Epithelial cell of proximal tubule (primary cell): ENCODE measurements at places on chromosomes 2 and 18.

DNA sequence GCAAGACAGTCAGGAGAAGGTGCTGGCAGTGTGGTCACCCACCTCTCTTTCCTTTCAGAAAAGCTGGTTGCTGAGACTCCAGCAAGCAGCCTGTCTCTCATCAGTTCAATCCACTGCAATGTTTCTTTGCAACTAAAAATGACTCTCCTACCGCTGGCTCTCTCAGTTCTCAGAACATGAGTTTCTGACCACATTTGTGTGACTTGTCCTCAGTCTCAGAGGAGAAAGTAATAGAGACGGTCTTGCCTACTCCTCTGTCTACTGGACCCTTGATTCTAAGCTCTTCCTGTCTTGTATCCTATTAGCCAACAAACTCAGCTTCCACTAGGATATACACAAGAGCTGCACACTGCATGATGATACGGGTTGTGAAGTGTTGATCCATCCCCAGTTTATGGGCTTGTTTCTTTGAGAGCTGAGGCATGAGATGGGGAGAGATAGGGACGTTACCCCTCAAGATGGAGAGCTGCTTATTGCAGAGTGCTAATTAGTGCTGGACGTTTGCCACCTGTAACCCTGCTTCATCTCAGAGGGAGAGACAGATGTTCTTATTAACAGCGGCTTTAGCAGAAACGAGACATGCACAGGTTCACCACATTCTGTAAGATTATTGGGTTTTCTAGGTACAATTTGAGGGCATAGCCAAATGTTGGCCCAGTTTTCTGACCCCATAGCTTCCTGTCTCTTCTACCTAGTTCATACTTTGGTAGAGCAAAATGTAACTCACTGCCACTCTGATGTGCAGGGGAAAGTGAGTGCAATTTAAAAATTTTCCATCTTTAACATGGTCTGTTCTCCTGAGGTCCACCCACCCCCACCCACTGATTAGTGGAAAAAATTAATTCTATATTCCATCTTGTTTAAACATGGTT, 32.4 kb upstream of the YWHAQ start:
- DNase-seq = no peak

GRCh38 chr2:198857246-198857645, 600.5 kb downstream of the SATB2 start:
- no peak for DNase-seq

- no peak for DNase-seq
These were observed 5.5 kb upstream of the NEMP2 start for GRCh38 chr2:190540048-190540447.

- no peak for DNase-seq
These were observed 50.2 kb downstream of the CALCRL start for GRCh38 chr2:187397886-187398285.

DNA sequence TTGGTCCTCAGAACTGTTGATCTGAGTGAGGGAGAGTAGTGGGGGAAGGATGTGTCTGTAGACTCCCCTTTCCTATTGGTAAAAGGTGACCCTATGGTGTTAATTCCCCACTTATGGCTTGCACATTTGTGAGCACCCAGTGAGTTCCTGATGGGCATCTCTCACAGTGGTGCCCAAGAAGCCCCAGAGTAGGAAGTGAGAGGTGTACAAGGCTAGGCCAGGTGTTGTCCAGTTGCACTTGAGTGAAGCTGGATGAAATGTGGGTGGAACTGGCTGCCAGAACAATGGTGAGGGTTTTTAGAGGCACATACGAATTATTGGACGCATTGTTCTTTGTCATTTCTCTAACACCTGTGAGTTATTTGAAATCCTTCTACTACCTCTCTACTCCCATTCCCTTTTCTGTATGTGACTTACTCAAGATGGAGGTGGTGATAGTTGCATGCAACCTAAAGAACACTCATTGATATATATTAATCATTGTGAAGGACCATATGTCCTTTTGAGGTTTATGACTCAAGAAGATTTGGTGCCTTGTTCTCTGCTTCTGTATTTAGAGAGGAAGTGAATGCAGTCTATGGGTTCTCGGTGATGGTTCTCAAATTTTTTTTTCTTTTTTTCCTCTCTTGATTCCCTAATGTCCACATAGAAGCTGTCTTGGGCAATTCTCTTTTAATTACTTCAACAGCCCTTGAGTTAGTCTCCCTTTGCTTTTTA, 162.7 kb downstream of the FSHR start:
- DNase-seq = no peak
